ENCODE measurements at places on chromosomes 6 and 20.
A peak's percentile ranks its signal among the peaks of the same experiment; 100 is the strongest.

GRCh38 chr20:57693002-57693582, 16.7 kb downstream of the PMEPA1 start:
- DNase-seq: peak; percentile 97

DNA sequence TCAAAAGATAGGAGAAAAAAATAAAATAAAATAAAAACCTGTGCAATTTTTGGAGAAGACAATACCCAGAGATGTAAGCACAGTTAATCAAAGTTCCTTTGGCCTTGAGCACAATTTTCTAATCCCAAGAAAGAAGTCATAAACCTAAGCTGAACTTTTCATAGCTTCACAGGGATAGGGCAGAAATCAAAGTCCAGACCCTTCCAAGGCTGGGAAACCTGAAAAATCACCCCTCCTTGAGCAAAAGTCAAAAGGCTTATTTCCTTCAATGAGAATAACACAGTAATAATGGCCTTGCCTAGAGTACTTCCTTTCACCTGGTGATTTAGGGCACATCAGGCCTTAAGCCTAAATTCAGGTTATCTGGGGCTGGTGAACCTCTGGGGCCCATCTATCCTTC, 415.0 kb upstream of the BTBD3 start:
- no peak for DNase-seq

DNA sequence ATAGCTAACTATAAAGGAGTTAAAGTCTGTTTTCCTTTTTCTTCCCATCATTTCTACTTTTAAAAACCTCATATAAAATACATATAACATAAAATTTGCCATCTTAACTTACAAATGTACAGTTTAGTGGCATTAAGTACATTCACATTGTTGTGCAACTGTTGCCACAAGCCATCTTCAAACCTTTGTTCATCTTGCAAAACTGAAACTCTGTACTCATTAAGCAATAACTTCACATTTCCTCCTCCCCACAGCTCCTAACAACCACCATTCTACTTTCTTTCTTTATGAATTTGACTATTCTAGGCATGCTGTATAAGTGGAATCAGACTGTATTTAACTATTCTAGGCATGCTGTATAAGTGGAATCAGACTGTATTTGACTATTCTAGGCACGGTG, 4.5 kb downstream of the CCDC170 start:
- DNase-seq: peak; percentile 65

DNA sequence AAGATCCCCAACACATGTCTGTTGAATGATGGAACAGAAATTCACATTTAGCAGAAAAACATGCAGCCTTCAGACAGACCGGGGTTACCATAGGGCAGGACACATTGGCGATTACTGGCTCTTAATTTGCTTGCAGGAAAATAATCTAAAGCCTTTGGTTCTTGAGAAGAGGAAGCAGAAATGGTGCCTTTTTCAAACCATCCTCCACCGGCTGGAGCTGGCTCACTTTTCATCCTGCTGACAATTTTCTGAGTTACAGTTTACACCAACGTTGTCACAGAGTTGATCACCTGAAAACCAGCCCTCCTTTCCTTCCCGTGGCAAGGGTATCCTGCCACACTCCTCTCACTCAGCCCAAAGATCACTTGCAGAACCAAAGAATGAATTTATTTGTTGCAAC, 32.6 kb downstream of the SF3B5 start:
- no peak for DNase-seq

GRCh38 chr6:33286946-33287914, 1.8 kb downstream of the WDR46 start:
- no peak for DNase-seq

- no peak for DNase-seq
Measured at GRCh38 chr6:138420356-138420755, 16.3 kb downstream of the HEBP2 start.

- no peak for DNase-seq
Measured at GRCh38 chr6:13358511-13358910, 30.2 kb upstream of the TBC1D7 start.

GRCh38 chr20:50304923-50305635, 114.4 kb downstream of the CEBPB start:
- DNase-seq: peak; percentile 34

DNA sequence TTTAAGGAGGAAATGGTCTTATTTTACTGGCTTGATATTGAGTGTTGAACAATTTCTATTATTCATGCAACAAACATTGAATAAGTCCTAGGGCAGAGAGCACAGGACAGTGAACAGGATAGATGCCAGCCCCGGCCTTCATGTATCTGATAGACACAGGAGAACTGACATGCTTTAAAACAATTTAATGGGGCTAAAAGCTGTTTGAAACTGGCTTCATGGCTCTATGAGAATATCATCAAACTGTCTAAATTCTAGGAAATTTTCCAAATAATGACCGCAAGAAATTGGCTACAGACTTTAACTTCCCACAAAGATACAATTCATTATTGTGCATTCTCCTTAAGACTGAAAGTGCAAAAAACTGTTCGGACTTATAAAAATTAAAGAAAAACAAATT, 69.0 kb downstream of the ID4 start:
- no peak for DNase-seq

GRCh38 chr20:59933296-59933848, at the start of gene SYCP2:
Gene SYCP2, minus strand, starts transcription at chr20:59933637. Its CDS starts 11,224 bp downstream, at chr20:59922413.
- peak; percentile 33 for DNase-seq
